ENCODE measurements at places on chromosomes 5 and 9.

DNA sequence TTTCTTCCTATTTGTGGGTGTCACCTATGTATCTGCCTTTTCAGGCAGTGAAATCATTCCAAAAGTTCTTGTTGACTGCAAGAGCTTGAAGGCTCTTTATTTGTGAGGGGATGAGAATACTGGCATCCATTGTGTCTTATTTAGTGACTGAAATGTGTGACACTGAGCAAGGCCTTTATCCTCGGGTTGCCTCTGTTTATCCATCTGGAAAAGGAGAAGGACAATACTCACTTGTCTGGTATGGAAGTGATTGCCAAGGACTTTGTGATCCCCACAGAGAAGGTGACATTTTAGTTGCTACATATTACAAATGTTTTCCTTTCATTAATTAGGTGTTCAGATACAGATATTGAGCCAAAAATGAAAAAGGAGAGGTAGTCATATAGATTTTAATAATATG, 80.2 kb downstream of the ARRDC3 start:
- no peak for DNase-seq

DNA sequence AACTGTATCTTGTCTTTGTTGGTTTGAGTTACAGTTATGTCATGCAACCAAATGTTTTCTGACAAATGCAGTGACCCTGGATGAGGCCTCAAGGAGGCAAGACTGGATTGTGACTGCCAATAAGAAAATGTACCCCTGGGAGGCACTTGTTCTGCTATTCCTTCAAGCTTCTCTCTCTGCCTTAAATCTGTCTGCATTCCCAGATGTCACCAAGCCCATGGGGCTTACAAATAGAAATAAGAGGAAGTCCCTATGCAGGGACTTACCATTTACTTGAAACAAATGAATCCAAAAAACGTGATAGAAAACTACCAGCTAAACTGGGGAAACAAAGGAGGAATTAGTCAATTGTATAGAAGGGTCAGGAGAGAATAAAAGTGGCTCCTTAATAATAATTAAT, 8.2 kb upstream of the PARP8 start:
- DNase-seq, result no peak

- no peak for DNase-seq
Measured at GRCh38 chr9:27003426-27004077, 1.9 kb downstream of the LRRC19 start.

- no peak for DNase-seq
Measured at GRCh38 chr9:133252301-133253020, 22.5 kb downstream of the ABO start.

- DNase-seq, result no peak
Measured at GRCh38 chr9:15386465-15386864, 36.2 kb upstream of the SNAPC3 start.

GRCh38 chr9:113350107-113350661, 843 bp downstream of the BSPRY start:
- DNase-seq, result no peak

- no peak for DNase-seq
Measured at GRCh38 chr5:35785601-35786085, 71.0 kb upstream of the IL7R start.

- no peak for DNase-seq
Measured at GRCh38 chr5:179769796-179770195, 24.0 kb upstream of the LTC4S start.

- DNase-seq, result no peak
Measured at GRCh38 chr5:169369130-169369529, 68.2 kb upstream of the SLIT3 start.

DNA sequence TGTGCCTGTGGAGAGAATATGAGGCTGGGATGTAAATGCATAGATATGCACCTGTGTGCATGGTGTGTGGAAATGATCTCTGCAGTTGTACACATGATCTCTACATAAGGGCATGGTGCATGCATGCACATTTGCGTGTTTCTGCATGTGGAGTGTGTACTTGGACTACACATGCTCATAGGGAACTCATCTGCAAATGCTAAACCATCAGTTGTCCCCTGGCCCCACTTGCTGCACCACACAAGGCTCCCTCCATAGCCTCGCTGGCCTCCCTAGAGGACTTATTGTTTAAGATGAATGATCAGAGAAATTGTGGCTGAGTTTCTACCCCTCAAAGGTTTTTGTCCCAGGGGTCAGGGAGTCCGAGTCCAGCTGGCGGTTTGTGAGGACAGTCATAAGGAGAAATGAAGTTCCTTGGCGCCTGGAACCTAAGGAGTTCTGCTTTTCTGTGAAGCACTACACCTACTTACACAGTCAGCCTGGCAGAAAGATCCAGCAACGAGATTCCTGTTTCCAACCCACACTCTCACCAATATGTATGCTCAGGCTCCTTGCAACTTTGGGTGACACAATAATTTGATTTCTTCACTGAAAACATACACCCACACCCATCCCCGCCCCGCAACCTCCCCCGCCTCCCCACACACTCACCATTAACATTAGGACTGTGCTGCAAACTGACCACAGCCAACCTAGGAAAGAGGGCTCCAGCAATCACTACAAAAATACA, 79.9 kb upstream of the CPEB4 start:
- no peak for DNase-seq

GRCh38 chr9:133460405-133461175, 812 bp downstream of the CACFD1 start:
- DNase-seq, result peak; percentile 86

DNA sequence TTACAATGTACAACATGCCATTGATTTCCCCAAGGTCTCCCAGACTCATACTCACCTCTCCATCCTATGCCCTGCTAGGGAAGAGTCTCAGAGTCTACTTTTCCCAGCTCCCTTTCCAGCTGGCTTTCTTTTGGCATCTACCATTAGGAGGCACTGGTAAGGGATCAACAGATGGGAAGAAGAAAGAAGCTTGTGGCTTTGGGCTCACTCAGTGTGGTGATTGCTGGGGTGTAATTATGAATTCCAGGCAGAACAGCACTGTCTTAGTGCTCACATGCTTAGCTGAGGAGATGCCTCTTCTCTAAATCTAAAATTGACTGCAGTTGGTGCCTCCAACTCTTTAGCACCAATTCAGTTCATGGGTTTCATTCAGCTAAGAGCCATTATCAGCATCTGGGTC, 330.0 kb downstream of the PSAT1 start:
- DNase-seq, result no peak

DNA sequence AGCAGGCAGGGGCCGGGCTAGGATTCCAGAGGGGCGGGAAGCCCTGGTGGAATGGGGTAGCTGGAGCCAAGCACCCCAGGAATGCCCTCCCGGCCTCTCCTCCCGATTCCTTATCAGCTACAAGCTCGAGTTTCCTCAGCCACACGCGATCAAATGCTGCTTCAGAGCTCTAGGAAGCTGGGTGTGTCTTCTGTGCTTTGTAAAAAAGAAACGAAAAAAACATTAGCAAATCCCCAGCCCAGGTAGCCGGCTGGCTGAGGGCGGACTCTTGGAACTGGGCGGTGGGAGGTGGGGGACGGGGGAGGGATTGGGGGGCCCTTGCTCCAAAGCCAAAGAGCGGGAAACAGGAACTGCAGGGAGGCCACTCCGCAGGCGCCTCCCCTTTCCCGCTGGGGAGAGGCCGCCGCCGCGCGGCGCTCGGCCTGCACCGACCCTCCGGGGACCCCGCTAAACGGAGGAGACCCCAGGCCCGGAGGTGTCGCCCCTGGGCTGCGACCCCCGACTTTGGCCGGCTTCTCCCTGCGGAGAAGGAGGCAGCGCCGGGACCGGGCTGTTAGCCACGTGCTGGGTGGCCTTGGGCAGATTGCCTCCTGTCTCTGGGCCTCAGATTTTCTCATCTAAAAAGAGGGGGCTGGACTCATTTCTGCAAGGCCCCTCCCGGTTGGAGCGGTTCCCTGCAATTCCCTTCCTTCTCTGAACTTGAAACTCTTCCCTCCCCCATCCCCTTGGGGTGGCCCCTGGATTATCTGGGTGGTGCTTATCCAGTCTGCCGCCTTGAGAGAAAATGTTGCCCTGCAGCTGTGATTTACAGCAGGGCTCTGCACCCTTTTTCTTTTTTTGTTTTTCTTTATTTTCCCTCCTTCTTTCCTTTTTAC, 40.9 kb upstream of the FABP6 start:
- DNase-seq, result peak; percentile 75

DNA sequence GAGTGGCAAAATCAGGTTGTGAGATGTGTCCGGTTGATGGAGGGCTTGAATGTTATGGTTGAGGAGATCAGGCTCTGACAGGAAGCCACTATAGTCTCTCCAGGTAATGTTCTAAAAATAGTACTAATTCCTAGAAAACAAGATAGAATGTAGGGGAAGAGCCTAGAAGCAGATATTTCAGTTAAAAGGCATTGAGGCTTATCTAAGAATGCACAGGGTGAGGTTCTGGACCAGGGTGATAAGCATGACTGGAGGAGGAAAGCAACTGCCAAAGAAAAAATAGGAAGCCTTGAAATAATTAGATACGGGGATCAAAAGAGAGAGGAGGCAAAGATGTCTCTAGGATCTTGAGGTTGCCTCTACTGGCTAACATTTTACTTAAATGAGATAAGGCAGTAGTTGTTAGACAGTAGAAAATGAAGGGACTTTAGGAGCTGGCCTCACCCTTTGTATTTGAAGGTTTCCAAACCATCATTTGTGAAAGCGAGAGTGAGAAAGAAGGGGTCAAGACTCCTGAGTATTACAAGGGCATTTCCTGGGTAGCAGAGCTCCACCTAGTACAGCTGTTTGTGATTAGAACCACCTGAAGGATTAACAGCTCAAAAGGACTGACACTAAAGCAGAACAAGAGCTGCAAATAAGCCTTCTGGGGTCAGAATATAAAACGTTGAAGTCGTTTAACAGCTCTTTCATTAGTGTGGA, 15.4 kb upstream of the ARL15 start:
- no peak for DNase-seq

- DNase-seq, result peak; percentile 81
Measured at GRCh38 chr5:154603953-154604679, 126.1 kb upstream of the HAND1 start.

- DNase-seq, result no peak
Measured at GRCh38 chr5:3994628-3995027, 399.0 kb downstream of the IRX1 start.

GRCh38 chr5:6745706-6746222, 32.5 kb downstream of the TENT4A start:
- peak; percentile 18 for DNase-seq

GRCh38 chr9:137317021-137317717, 15.1 kb upstream of the NRARP start:
- peak; percentile 48 for DNase-seq

GRCh38 chr9:98518556-98518955, 190.2 kb downstream of the GABBR2 start:
- no peak for DNase-seq

DNA sequence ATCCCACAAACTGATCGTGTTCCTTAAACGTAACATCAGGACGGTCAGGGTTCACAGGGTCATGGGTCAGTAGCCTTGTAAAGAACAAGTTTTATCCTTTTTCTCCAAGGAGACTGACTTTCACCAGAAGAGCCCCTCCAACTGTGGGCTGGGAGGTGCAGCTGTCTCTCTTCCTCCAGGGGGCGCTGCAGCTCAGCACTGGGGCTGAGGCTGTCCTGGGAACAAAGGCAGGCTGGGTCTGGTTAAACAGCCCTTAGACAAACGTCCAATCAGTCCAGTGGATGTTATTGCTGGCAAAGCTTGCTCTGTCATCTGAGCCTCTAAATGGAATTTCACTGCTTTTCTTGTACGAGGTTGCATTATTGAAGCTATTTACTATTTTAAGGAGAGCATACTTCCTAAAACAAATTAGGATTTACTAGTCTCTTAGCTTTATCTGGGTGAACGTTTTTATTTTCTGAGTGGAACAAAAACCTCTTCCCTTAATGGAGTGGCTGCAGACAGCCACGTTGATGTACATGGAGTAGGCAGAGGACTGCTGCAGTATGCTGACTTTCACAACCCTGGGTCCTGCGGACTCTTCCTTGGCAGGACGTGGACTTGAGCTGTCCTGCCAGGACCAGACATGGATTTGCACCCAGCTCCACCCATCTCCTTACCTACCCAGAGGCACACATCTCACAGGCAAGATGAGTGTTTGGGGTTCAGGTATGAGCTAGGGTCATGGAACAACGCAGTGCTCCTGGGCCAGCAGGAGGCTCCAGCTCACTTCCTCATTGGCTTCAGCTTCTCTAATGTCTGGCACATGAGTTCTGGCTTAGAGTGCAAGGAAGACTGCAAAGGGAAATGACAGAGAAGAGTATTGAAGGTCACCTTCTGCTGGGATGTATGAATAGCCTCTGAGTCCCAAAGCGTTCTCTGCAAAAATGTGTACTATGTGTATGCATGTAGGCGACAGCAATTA, 7.8 kb downstream of the EXOSC2 start:
- DNase-seq, result peak; percentile 88

- peak; percentile 54 for DNase-seq
Measured at GRCh38 chr9:93645149-93645889, 68.9 kb downstream of the PHF2 start.

DNA sequence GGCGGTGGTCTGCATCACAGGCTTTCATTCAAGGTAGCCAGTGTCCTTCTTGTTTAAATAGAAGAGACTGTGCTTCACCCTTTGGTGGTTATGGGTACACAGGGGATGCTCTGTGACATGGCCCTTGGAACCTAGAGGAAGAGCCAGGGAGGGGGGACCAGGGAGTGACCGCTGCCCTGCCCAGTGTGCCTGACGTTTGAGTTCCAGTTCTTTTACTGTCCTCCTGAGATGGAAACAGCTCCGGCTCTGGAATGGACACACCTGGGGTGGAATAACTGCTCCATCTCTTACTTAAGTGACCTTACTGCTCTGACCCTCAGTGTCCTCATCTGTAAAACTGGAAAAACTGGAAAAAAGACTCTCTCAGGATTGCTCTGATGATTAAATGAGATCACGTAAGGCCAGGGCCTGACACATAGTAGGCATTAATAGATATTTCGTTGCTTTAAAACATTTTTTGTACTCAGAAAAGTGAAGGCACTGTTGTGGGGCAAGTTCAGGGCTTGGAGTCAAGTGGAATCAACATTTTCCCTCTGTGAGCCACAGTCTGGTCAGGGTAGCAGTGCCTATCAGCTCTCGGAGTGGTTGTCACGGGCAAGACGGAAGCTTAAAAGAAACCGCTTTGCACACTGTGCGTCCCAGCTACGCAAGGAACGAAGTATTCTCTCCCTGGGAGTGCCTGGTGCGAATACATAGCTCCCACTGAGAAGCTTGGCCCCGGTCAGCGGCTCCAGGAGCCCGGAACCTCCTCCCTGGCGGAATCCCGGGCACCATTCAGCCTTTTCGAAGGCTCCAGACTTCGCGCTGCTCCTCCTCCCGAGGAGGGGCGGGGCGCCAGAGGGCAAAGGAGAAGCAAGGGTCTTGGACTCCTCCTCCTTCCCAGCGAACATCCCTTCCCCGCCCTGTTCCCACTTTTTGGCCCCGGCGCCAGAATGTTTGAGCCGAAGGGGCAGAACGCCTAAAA, 5.8 kb downstream of the POU4F3 start:
- DNase-seq, result no peak

GRCh38 chr5:111143910-111144309, 51.8 kb downstream of the WDR36 start:
- no peak for DNase-seq

DNA sequence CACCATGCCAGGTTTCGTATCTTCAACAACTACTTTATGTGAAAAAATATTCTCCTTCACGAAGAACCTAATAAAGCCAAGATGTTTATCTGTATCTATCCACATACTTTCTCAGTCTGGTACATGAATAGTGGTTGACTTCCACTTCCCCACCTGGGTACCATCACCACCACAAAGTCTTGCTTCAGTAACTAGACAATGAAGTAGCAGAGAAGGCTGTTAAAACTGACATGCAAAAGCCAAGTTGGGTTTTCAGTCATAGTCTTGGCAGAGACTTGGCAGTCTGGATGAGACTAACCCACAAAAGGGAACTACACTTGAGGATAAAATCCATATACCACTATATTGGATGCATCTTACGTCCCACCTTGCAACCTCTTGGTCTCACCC, 5.0 kb downstream of the P4HA2 start:
- no peak for DNase-seq

GRCh38 chr5:113378514-113378913, 56.3 kb downstream of the TSSK1B start:
- DNase-seq, result no peak

Data from sigmoid colon (tissue), 7 donors.